Uterine smooth muscle cell (primary cell): ENCODE measurements at places on chromosomes 6 and 20. TPM values are rescaled to one million over a fixed set of nuclear protein-coding genes. Genes with fewer than 3 reads are reported as not detected.

The SPATA25 gene
- 0.62 and 1.5 TPM in 2 replicates for total RNA-seq

The MCHR2 gene
- total RNA-seq = not detected in 2 replicates

The PNPLA1 gene
- not detected in 2 replicates for total RNA-seq

The NFS1 gene
- total RNA-seq = 20.4 and 28.0 TPM in 2 replicates

The SYNE1 gene
- 123 and 217 TPM in 2 replicates for total RNA-seq

The PLEKHG1 gene
- total RNA-seq = 1.3 and 2.0 TPM in 2 replicates

The SULF2 gene
- 2.0 and 12.0 TPM in 2 replicates for total RNA-seq

The TFAP2D gene
- total RNA-seq = not detected in 2 replicates

The TBX18 gene
- 3.2 and 3.8 TPM in 2 replicates for total RNA-seq

The SALL4 gene
- 0.22 and 0.25 TPM in 2 replicates for total RNA-seq

The TINAG gene
- total RNA-seq = not detected in 2 replicates

The CST2 gene
- total RNA-seq = not detected in 2 replicates

The REM1 gene
- not detected in 2 replicates for total RNA-seq

The BACH2 gene
- total RNA-seq = 0.12 and 0.55 TPM in 2 replicates

The SGK2 gene
- 0.44 and 1.1 TPM in 2 replicates for total RNA-seq

The ISM1 gene
- 0.25 and 0.33 TPM in 2 replicates for total RNA-seq

The ZNF76 gene
- total RNA-seq = 17.9 and 22.0 TPM in 2 replicates
